Mammary epithelial cell (primary cell): ENCODE measurements at places on chromosomes 7 and 10. TPM values are rescaled to one million over a fixed set of nuclear protein-coding genes. Genes with fewer than 3 reads are reported as not detected.
A peak's percentile ranks its signal among the peaks of the same experiment; 100 is the strongest.

NUTM2B gene
- 0.52 TPM for polyA plus RNA-seq

ELAPOR2 gene
- polyA plus RNA-seq, result 0.07 TPM

RBP4 gene
- not detected for polyA plus RNA-seq

DNA sequence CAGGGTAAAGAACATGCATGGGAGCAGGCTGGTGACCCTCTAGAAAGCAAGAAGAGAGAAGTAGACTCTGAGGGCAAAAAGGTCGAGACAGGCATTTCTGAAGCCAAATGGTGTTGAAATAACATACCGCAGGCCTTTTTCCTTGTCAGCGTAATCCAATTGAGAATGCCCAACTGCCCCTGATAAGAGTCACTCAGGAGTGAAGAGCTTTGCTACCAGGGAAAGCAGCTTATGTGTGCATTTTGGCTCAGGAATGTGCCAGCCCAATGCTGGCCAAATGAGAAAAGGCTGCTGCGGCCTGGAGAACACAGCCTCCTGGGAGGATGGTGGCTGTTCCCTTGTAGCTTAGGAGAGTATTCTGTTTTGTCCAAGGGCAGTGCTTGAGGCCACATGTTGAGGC lies 61.4 kb upstream of the NFKB2 start:
- DNase-seq, result no peak

DNA sequence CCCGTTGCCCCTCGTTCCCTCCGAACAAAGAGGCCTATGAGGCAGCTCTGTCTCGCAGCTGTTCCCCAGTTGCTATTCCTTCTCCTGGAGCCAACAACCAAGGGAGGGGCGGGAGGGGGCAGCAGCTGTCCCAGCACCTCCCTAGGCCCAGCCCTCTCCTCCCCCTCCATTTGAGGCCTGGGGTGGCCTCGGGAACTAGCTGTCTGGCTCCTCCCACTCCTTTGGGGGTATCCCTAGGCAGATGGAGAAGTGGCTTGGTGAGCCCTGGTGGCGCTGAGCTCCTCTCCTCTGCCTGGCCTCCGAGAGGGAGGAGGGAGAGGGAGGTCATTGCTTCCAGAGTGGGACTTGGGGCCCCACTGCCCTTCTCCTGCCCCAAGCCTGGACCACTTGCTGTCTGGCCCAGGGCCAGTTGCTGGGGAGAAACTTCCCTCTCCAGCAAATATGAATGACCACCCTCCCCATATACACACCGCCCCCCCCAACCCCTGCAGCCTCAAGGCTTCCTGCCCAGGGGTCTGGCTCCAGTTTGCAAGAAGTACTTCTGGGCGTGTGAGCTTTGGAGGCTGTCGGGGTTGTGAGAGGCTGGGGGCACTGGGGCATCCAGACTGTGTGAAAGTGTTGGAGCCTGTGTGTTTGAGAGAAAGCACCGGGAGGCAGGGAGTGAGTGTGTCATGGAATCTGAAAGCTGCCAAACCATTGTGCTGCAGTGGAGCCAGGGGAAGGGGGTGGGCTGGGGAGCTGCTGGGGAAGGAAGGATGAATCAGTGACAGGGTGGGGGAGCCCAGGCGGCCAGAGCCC lies 3.1 kb downstream of the FLNC start:
- peak; percentile 7 for DNase-seq
